ENCODE measurements at places on chromosomes 4 and X. TPM values are rescaled to one million over a fixed set of nuclear protein-coding genes. Genes with fewer than 3 reads are reported as not detected.

Gene ABCG2
- 11.9 TPM for total RNA-seq

Gene FAM241A
- total RNA-seq: 12.2 TPM

Gene GPAT3
- 13.9 TPM for total RNA-seq

Gene GCNA
- total RNA-seq: 2.3 TPM

Gene LANCL3
- 0.99 TPM for total RNA-seq

Gene RHOH
- not detected for total RNA-seq

Gene OTC
- not detected for total RNA-seq

Gene CHRNA9
- not detected for total RNA-seq

Gene SPANXN3
- not detected for total RNA-seq

Gene TRPC5OS
- total RNA-seq: not detected

Gene MEPE
- not detected for total RNA-seq

Gene PARM1
- 0.04 TPM for total RNA-seq

Gene HPGD
- total RNA-seq: not detected

Gene TMPRSS11B
- total RNA-seq: not detected

Gene ZFYVE28
- total RNA-seq: 12.3 TPM

Gene PGAM4
- total RNA-seq: not detected

Gene CRLF2
- not detected for total RNA-seq

Gene RPL9
- 2,626 TPM for total RNA-seq

Gene PPP1R2C
- total RNA-seq: not detected

Gene EGF
- 0.04 TPM for total RNA-seq

Gene TCEAL5
- not detected for total RNA-seq

Gene PCDH11X
- total RNA-seq: not detected

Gene FGF16
- 4.5 TPM for total RNA-seq

Gene TBC1D8B
- 5.3 TPM for total RNA-seq

Gene RBM47
- total RNA-seq: 0.20 TPM

Gene GAGE12J
- not detected for total RNA-seq

Gene NLGN4X
- not detected for total RNA-seq

Gene CLNK
- total RNA-seq: not detected

Gene MND1
- 2.9 TPM for total RNA-seq

Gene EPGN
- not detected for total RNA-seq

Gene RIPPLY1
- total RNA-seq: not detected

Gene ZNF630
- total RNA-seq: 2.3 TPM

Gene BTC
- total RNA-seq: 0.07 TPM

Gene MXD4
- total RNA-seq: 74.8 TPM

Gene USP38
- total RNA-seq: 19.1 TPM

Gene NAAA
- total RNA-seq: 20.1 TPM

Gene PHF8
- total RNA-seq: 14.9 TPM

Gene REPS2
- total RNA-seq: 3.8 TPM

Gene HUWE1
- 94.8 TPM for total RNA-seq

Gene BGN
- 22.9 TPM for total RNA-seq

Gene RNF175
- total RNA-seq: not detected

Gene SOWAHB
- not detected for total RNA-seq

Gene SMIM10L2A
- total RNA-seq: 0.28 TPM

Gene RRH
- 0.07 TPM for total RNA-seq

Gene PPP1R3F
- total RNA-seq: 1.5 TPM

Gene SYNPO2
- total RNA-seq: 0.18 TPM

Gene FOXR2
- total RNA-seq: not detected

Gene PPEF2
- total RNA-seq: not detected

Gene FRMD7
- total RNA-seq: not detected

Gene FRG2
- not detected for total RNA-seq

Gene IL2RG
- not detected for total RNA-seq

Gene CD40LG
- total RNA-seq: not detected

Gene UGT2A1
- total RNA-seq: 1.1 TPM

Gene DRD5
- total RNA-seq: not detected

Gene MAB21L2
- total RNA-seq: 0.32 TPM

Gene BEX3
- 232 TPM for total RNA-seq

Gene FAT4
- 46.8 TPM for total RNA-seq

Gene KCNE5
- 0.13 TPM for total RNA-seq
